ENCODE measurements at places on chromosomes 7 and 10.
A peak's percentile ranks its signal among the peaks of the same experiment; 100 is the strongest.

- no peak for DNase-seq
Observed at GRCh38 chr7:107370816-107371215, 99.0 kb upstream of the GPR22 start.

GRCh38 chr10:11404901-11405300, 206.5 kb downstream of the USP6NL start:
- DNase-seq, result no peak

DNA sequence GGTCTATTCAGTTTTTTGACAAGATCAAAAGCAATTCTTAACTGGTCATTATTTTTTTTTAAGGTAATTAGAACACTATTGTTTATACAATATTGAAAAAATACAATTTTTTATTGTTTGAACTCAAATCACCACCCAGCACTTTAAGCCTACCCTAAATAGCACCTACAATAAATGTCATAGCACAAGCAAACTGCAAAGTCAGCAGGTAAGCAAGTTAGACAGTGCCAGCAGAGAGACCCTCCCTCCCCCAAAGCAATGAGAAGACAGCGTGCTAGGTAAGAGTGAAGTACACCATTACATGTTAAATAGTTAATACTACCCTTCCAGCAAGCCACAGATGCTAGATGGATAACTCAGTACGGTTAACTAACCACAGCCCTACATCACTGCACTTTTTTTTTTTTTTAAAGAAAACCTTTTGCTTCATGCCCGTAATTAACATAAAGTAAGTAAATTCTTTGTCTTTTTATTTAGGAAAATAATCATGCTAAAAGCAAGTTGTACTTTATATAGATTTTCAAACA, 120.0 kb downstream of the UBE2H start:
- DNase-seq, result no peak

DNA sequence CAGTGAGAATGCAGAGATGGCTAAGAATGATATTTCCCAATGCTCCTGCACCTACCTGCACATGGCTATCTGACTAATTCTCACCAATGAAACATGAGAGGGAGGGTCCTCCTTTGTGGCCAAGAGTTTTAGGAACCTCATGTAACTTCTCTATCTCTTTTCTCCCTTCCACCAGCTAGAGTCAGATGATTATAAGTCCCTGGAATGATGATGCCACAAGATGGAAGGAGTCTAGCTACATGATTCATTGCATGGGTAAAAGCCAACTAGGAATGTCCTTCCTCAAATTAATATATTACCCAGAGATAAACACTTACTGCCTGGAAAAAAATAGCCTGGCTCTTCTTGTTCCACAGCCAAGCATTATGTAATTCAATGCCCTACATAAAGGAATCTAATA, 55.1 kb upstream of the AASS start:
- no peak for DNase-seq

GRCh38 chr7:90613088-90613498, 17.0 kb downstream of the CDK14 start:
- no peak for DNase-seq

GRCh38 chr10:122551450-122551849, 9.1 kb upstream of the DMBT1 start:
- no peak for DNase-seq

GRCh38 chr7:36521911-36522310, 132.2 kb downstream of the ANLN start:
- no peak for DNase-seq

- no peak for DNase-seq
Observed at GRCh38 chr7:92720604-92721350, 115.6 kb downstream of the CDK6 start.

DNA sequence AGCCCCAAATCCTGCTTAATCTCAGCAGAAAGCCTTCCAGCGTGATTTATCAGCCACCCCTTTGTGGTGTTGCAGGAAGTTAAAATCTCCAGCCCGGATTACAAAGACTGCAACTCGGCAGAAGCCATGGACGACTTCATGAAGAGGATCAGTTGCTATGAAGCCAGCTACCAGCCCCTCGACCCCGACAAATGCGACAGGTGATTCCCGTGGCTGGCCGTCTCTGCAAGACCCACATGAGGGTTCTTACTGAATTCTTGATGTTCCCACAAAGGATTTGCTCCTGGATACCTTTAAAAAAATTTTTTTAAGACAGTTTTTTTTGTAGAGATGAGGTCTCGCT, 16.7 kb downstream of the PFKFB3 start:
- no peak for DNase-seq

GRCh38 chr10:88117869-88118632, 254.6 kb downstream of the PTEN start:
- no peak for DNase-seq

GRCh38 chr10:6553937-6554336, 26.1 kb downstream of the PRKCQ start:
- no peak for DNase-seq

- DNase-seq, result no peak
Observed at GRCh38 chr7:5666361-5666760, 115.1 kb downstream of the RNF216 start.

DNA sequence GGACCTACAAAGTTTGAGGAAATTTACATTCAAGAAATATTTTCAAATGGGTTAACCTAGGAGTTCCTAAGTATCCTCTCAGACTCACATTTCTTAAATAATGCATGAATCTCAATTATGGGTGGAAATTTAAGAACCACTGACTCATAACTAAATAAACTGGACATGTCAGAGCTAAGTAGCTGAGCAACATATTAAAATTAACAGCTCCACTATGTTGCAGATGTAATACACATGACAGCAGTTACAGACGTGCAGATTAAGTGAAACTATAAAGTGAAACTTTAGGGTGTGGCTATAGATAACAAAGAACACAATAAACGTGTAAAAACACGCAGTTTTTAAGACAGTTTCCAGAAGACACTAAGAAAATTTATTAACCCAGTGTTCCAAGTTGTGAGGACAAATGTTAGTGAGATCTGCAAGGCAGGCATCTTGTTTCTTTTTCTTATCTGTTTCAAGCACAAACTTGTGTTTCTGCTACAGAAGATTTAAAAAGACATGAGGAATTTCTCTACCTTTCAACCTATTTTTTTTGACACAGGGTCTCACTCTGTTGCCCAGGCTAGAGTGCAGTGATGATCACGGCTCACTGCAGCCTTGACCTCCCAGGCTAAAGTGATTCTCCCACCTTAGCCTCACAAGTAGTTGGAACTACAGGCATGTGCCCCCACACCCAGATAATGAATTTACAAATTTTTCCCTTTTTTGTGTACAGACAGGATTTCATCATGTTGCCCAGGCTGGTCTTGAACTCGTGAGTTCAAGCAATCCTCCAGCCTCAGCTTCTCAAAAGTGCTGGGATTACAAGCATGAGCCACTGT, 25.3 kb downstream of the DNMBP start:
- no peak for DNase-seq

- DNase-seq, result no peak
Observed at GRCh38 chr7:7834761-7835160, 116.4 kb upstream of the RPA3 start.

- no peak for DNase-seq
Observed at GRCh38 chr7:159213253-159213652, 68.6 kb upstream of the VIPR2 start.

GRCh38 chr10:116272440-116273283, at the start of gene GFRA1:
GFRA1 (minus strand) TSS chr10:116273206; CDS start chr10:116272029, 1,177 bp downstream.
- DNase-seq, result no peak

GRCh38 chr10:49394933-49395740, 752 bp downstream of the DRGX start:
- no peak for DNase-seq

DNA sequence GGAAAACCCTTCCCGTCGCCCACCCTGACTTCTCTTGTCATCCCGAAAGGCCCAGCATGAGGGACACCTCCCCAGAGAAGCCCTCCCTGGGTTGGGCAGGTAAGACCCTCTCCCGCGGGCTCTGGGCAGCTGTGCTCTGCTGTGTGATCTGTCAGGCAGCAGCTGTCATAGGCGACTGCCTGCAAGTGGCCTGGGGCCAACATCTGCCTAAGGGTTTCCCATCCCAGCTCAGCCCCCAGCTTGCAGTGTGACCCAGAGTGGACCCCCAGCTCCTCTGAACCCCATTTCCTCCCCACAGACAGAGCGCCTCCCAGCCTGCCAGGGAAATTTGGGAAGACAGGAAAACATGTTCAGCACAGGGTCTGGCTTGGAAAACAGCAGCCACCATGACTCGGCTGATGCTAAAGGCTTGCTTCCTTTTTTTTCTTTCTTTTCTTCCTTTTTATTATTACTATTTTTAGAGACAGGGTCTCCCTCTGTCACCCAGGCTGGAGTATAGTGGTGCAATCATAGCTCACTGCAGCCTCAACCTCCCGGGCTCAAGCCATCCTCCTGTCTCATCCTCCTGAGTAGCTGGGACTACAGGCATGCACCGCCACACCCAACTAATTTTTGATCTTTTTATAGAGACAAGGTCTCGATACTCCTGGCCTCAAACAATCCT, 18.3 kb upstream of the TNRC18 start:
- DNase-seq, result no peak

DNA sequence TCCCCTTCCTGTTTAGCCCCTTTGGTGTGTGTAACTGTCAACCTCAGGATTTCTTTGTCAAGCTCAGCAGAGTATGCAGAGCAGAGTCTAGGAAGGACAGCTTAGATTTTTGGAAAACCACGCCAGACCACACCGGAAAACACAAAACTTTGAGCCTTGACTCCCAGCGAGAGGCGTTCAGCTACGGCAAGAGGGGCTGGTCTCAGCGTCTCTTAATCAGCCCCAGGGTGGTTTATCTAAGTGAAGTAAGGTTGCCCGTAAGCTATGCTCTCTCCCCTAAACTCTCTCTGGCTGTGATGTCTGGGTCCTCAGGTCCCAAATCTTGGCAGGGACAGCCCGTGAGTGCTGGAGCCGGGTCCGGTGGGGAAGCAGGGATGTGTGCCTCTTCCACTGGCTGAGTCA, 230.9 kb downstream of the KLF6 start:
- DNase-seq, result no peak

DNA sequence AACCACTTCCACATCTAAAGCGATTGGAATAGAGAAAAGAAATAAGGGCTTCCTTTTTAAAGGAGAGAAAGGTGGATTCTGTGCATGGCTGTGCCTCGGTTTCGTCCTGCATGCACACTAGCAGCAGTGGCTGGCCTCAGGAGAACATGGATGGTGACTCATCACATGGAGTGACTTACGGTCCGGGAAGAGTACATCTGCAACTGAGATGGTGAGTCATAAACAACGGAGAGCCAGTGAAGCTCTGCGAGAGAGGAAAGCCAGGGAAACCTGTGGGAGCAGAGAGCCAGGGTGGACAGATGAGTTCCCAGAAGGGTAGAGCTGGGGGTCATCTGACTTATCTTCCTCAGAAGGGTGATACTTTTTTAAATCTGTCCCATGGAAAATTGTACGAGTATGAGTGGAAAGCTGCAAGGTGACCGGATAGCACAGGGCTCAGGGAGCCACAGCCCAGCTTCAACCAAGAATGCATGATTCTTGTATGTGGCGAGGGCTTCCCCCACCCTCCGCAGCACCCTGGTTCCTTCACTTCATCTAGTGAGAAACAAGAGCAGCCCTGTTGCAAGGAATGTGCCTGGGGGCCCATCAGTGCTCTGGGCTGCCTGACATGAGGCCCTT, 259.1 kb downstream of the KLF6 start:
- peak; percentile 94 for DNase-seq

DNA sequence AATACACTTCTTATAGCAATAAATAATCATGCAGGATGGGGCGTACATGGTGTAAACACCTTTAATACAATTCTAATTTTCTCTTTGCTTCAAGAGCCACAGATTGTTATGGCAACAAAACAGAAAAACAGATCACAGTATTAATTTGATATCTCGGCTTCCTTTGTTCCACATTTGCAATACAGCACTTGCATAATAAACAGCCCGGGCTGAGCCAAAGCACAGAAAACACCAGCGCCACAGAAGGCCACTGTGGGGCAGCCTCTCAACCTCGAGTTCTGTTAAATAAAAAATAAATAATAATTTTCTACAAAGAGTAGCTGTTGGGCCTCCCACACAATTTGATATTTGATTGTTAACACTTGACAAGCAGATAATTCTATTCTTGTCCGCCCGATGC, 255.9 kb downstream of the USP6NL start:
- DNase-seq, result no peak

GRCh38 chr7:45050198-45050597, 38.6 kb downstream of the NACAD start:
- no peak for DNase-seq

DNA sequence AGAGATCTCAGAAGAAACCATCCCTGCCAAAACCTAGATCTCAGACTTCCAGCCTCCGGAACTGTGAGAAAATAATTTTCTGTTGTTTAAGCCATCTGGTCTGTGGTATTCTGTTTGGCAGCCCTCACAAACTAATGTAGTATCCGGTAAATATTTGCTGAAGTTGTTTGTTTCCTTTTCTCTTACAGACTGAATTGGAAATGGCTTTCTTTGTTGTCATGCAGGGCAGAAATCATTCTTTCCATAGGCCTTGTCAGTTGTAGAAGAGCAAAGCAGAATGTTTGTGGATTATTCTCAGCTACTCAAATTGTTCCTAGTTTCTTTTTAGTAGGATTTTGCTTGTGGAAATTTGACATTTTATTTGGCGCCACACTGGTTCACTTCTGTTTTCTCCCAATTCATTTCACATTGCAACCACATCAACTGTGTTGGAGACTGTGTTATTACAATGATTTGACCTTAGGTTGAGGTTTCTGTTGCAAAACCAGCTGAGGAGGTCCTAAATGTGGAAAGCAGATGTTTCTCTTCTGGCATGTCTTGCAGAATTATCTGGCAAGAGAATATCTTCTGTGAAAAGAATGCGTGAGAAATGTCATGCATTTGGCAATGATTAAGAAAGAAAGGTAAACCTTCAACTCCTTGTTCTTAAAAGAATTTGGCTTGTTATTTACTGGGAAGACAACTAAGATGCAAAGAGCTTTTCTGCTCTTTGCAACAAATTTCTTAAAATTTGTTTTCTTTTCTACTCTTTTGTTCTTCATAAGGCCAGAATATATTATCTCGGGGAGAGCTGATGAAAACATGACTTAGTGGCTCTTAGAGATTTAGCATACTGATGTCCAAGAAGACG, 25.8 kb downstream of the ACTA2 start:
- DNase-seq, result peak; percentile 90

DNA sequence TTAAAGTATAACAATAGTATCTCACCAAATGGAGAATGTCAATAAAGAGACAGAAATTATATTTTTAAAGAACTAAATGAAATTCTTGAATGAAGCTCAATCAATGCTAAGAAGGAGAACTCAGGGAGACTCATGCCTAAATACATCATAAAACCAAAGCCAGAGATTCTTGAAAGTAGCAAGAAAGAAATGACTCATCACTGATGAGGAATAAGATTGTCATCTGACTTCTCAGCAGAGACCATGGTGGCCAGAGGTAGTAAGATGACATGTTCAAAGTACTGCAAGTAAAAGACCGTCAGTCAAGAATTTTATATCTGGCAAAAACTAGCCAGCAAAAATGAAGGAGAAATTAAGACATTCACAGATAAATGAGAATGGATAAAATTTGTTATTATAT, 399.0 kb downstream of the GRID1 start:
- DNase-seq, result no peak

GRCh38 chr7:127187740-127188139, 65.0 kb downstream of the GRM8 start:
- DNase-seq, result no peak

DNA sequence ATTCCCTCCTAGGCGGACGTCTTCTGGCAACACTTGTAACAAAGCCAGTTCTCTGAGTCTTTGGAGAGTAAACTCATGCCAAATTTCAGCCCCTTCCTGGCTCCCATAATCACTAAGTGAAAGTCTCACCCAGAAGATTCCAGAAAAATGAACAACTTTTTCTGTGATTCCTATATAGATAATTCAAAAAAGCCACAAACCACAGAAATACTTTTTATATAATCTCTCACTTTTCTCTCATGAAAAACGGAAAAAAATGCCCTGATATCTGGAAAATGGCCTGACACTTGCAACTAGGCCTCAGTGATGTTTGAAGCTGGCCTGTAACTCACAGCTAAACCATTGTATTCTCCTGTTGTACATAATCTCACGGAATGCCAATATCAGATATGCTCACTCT, 296.2 kb downstream of the HTR7 start:
- no peak for DNase-seq
